NCI-H2227 treated with DMSO at 0.1 percent for 48 hours (cell line): ENCODE measurements at places on chromosomes 2 and 18.

DNA sequence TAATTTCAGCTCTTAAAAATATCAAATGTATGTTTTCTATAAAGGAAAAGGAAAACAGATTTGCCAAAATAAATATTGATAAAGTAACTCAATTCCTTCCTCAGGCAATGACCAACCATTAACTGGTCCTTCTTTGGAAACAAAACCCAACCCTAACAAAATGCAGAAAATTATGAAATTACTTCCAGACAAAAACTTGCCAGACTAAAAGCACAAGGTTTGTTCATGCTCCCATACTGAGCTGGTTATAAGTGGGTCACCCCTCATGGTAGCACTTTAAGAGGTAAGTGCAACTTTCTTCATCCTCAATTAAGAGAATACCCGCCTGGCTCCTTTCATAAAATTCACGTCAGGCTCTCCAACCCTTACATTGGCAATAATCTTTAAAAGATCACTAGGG, 31.1 kb upstream of the TTC32 start:
- no peak for DNase-seq

DNA sequence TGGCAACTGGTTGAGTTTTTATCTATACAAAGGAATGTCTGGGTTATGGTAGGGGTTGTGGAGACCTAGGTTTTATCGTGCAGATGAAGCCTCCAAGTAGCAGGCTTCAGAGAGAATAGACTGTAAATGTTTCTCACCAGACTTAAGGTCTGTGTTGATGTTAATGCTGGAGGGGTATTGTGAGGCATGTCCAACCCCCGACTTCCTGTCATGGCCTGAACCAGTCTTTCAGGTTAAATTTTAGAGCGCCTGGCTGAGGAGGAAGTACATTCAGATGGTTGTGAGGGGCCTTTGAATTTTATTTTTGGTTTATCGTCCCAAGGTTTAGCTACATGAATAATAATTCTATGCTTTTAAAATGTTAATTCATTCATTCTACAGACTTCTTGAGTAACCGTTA, 435.1 kb downstream of the DLGAP1 start:
- DNase-seq = no peak

DNA sequence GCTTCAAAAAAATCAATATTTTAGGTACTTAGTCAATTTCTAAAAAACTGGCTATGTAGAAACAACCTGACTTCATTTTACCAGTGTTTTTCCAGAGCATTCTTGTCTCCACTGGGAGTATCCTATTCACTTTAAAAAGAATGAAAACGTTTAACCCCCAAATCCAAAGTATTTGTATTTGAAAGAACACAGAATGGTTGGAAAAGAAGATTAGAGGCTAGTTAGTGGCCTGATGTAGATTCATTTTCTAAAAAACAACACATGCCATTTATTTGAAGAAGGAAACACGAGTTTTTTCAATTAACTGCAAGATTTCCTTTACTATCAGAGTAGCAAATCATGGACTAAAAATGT, 74.6 kb downstream of the PLEKHM3 start:
- DNase-seq = no peak

DNA sequence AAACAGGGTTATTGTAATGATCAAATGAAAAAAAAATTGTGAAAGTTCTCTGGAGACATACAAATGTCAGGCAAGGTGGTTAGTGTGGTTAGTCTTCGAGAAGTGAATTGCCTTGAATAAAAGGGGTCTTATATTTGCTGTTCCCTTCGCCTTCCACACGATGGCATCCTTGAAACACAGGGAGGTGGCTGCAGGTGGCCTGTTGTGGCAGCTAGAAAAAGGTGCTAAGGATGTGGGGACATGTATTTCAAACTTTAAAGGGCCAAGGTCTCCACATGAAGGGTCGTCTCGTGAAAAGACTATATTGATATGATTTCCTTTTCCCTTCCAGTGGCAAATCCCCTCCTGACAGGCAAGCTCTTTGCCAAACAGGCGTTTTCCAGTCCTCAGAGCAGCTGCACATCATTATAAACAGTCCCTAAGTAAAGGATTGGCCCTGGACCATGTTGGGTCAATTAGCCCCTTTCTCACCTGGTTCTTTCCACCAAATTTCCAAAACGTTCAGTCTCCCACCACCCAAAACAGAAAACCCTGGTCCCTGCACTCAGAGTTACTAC, 68.5 kb downstream of the COPS8 start:
- DNase-seq = no peak

GRCh38 chr2:105845976-105846375, 101.3 kb downstream of the NCK2 start:
- no peak for DNase-seq

DNA sequence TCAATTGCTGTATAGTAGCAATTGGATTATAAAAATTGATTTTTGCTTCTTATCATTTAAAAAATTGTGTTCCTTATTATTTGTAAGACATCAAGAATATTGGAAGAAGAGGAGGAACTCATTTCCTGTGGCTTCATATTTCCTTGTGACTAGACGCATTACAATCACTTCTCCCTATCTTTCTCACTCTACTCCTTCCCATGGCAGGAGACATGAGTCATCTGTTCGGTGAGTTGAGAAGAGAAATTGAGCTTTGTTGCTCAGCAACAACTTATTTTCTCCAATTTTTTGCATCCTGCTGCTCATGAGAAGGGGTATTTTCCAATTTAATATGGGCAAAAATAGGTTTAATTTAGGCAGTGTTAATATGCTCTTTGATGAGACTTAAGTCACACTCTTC, 1783.9 kb downstream of the SUCLG1 start:
- DNase-seq = no peak

- DNase-seq = no peak
Observed at GRCh38 chr18:48600456-48601090, 61.7 kb downstream of the CTIF start.

DNA sequence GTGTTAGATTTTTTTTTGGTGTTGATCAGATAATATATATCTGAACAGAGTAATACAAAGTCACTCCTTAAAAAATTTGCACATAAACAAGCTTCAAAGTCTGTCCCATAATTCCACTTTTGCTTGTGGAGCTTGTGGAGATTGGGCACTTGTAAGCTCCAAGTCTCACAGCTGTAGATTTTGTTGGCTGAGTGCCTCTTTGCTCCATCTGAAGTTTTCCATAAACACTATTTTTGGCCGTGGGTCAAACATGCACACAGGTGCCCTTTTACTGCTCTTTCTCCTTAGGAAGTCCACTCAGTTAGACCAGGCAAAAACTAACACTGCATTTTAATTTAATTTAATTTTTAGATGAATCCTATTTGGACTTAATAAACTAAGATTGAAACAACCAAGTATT, 3.6 kb upstream of the KCNJ13 start:
- DNase-seq = no peak
